Endothelial cell (in vitro differentiated cells): ENCODE measurements at places on chromosomes 7 and 10.

- H3K4me3 ChIP-seq = no peak overlapping the region
- no peaks in the 10 kb centered on the region for H3K36me3 ChIP-seq
- DNase-seq = no peak
- no peaks in the 10 kb centered on the region for H3K27me3 ChIP-seq
Measured at GRCh38 chr7:16007911-16008310, 321.4 kb upstream of the MEOX2 start.

DNA sequence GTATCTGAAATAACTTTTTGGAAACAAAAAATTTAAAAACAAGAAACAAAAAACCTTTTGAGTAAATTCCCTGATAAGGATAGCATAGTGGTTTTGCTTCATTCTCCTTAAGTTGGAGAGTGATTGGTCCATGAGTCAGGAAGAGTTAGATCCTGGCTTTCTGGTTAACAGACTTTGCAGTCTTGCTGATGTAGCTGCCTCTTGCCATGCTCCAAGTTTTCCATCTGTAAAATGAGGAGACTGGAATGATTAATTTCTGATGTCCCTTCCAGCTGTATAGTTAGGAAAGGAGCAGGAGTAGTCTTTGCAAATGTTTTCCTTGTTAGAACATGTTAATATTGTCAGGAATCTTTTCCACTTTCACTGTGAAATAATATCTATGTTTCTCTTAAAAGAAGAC is 266.6 kb downstream of the DNAJB9 start:
- no peaks in the 10 kb centered on the region for H3K27me3 ChIP-seq

DNA sequence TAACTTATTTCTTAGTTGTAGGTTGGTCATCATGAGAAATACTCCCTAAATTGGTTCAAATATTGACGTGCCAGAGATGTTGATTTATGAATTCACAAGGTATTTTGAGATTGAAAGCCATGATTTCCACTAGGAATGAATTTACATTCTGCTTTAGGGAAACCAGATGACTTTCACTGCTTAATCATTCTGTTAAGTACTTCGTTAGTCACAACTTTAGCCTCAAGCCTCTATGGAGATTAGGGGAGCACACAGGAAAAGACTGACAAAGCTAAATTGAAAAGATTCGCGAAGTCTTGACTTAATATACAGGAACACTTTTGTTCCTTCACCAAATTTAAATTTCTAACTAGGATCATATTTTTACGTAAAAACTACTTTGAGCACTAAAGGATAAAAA is 250.4 kb upstream of the CACNA2D1 start:
- no peaks in the 10 kb centered on the region for H3K36me3 ChIP-seq
- no peak overlapping the region for H3K27ac ChIP-seq
- peaks cover 4% of the 10 kb centered on the region for H3K27me3 ChIP-seq
- no peaks in the 10 kb centered on the region for H3K4me1 ChIP-seq

DNA sequence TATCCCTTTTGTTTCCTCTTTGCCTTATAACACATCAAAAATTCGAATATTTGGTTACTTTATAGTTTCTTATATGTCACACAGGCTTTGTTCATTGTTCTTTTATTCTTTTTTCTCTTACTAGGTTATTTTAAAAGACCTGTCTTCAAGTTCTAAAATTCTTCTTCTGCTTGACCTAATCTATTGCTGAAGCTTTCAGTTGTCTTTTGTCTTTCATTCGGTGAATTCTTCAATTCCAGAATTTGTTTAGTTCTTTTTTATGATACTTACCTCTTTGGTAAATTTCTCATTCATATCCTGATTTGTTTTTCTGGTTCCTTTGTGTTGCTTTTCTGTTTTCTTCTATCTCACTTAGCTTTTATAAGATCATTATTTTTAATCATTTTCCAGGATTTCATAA is 188.4 kb downstream of the ZEB1 start:
- peaks cover 16% of the 10 kb centered on the region for H3K4me1 ChIP-seq
- peak overlapping the region; percentile 72 for H3K4me3 ChIP-seq
- H3K27me3 ChIP-seq = peaks cover 10% of the 10 kb centered on the region
- H3K27ac ChIP-seq = no peak overlapping the region
- peaks cover 59% of the 10 kb centered on the region for H3K36me3 ChIP-seq

DNA sequence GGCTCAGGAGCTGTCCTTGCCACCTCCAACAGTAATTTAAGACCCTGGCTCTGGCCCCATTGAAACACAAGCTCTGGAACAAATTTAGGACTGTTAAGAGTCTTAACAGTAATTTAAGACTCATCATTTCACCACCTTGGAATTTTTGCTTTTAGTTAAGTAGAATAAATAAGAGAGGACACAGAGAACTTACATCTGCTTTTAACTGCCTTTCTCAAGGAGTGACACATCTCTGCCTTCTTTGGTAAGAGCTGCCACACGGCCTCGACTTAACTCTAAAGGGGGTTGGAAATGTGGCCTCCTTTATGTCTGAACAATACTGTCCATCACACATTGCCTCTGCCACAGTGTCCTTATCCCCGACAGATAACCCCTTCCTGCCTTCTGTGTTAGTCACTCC is 77.9 kb downstream of the HERPUD2 start:
- H3K27ac ChIP-seq = no peak overlapping the region
- DNase-seq = no peak
- no peaks in the 10 kb centered on the region for H3K36me3 ChIP-seq
- no peaks in the 10 kb centered on the region for H3K4me1 ChIP-seq

- no peaks in the 10 kb centered on the region for H3K4me1 ChIP-seq
- H3K4me3 ChIP-seq = no peak overlapping the region
- no peak overlapping the region for H3K27ac ChIP-seq
- no peak for DNase-seq
Measured at GRCh38 chr10:11280187-11280932, 262.7 kb downstream of the CELF2 start.

DNA sequence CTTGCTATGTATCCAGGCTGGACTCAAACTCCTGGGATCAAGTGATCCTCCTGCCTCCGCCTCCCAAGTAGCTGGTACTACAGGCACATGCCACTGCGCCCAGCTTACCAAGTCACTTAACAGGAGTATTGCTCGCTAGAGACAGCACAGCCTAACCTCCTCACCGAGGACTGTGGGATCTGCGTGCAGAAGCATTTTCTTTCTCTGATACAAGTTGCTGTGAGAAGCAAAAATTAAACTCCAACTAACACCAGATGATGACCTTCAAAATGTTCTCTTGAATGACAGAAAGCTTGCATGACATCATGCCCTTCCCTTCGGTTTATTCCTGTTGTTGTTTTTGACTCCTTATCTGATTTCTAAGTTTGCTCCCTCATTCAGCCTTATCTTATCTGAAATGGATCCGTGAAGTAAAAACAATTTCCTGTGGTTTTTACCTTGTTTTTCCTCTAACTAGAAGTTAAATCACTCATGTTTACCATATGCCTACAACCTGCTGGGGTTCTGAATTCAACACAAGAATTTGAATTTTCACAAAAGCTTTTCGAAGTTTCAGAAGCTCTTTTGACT is 94.4 kb upstream of the KIF5B start:
- no peaks in the 10 kb centered on the region for H3K27me3 ChIP-seq
- peak overlapping the region; percentile 72 for H3K27ac ChIP-seq
- no peak for DNase-seq

DNA sequence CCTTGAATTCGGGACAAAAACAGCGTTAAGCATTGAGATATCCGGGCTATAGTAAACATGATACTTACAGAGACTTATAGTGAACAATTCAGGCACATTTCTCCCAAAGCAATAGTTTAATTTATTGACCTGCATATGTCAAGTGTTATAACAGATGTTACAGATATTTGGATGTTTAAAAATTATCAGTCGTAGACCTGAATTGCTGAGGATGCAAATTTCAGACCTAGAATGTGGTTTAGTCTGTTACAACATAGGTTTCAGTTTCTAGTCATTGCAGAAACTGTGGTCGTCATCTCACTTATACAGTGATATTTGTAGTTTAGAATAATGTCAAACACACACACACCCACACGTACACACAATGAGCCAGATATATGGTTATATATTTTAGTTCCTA is 85.2 kb downstream of the VTI1A start:
- H3K27ac ChIP-seq = no peak overlapping the region
- H3K36me3 ChIP-seq = no peaks in the 10 kb centered on the region
- no peak for DNase-seq
- peaks cover 18% of the 10 kb centered on the region for H3K4me1 ChIP-seq
- no peaks in the 10 kb centered on the region for H3K27me3 ChIP-seq

GRCh38 chr7:22066522-22066921 is 120.8 kb upstream of the CDCA7L start:
- no peaks in the 10 kb centered on the region for H3K27me3 ChIP-seq
- no peak overlapping the region for H3K27ac ChIP-seq
- H3K36me3 ChIP-seq = no peaks in the 10 kb centered on the region
- no peak for DNase-seq
- H3K4me3 ChIP-seq = no peak overlapping the region

DNA sequence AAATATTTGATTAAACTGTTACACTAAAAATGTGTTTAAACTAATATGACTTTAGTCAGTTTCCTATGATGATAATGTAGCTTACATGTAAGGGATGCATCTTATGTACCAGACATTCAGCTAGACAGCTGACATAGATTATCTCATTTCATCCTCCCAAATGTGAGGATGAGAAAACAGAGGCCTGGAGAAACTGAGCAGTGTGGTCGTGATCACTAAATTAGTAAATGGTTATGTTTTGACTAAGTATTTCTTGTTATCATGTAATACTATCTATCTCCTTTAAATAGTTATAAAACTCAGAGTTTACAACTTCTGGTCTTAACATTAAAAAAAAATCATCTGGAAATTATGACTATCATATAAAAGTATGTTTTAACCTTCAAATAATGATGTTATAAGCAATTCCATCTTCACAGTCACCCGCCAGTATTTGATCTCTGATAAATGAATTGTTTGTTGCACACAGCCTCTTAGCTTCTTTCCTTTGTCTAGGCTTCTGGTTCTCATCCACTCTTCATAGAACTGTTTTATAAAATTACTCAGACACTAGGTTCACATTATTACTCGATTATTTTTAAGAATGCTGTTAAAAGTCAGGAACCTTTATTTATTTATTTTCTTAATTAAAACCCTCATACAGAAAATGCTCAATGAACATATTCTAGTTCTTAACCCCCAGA is 33.6 kb upstream of the HDAC9 start:
- H3K27ac ChIP-seq = no peak overlapping the region
- DNase-seq = no peak
- H3K27me3 ChIP-seq = no peaks in the 10 kb centered on the region

DNA sequence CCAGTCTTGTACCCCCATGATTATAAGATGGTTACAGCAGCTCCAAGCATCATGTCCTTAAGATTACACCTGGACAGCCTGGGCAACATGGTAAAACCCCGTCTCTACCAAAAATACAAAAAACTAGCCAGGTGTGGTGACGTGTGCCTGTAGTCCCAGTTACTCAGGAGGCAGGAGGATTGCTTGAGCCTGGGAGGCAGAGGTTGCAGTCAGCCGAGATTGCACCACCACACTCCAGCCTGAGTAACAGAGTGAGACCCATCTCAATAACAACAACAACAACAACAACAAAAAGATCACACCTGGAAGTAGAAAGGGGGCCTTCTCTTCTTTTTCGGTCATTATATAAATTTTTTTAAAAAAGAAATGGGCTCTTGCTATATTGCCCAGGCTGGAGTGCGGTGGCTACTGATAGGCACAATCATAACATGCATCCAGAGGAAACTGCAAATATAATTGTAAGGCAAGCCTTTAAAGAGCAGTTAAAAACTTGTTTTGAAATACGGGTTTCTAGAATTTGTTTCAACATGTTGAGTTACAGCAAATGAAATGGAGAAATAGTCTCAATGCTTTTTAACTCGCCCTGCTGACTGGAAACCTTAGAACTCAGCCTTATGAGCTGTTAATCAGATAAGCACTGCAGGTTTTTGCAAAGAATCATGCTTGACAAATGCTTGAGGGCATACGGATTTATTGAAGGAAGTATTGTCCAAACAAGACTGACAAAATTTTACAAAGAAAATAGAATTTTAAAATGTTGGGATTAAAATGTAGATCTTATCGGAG is 4.7 kb upstream of the ENTPD7 start:
- H3K36me3 ChIP-seq = peaks cover 8% of the 10 kb centered on the region
- no peak overlapping the region for H3K4me3 ChIP-seq
- peaks cover 8% of the 10 kb centered on the region for H3K4me1 ChIP-seq
- no peak for DNase-seq

- DNase-seq = no peak
- H3K27ac ChIP-seq = peak overlapping the region; percentile 30
- no peaks in the 10 kb centered on the region for H3K4me1 ChIP-seq
- no peak overlapping the region for H3K4me3 ChIP-seq
- H3K27me3 ChIP-seq = no peaks in the 10 kb centered on the region
Measured at GRCh38 chr10:46001187-46001756, 29.0 kb downstream of the TIMM23 start.

GRCh38 chr7:36338256-36338655 is 51.4 kb upstream of the ANLN start:
- H3K27me3 ChIP-seq = no peaks in the 10 kb centered on the region
- no peaks in the 10 kb centered on the region for H3K4me1 ChIP-seq
- H3K36me3 ChIP-seq = no peaks in the 10 kb centered on the region
- H3K4me3 ChIP-seq = no peak overlapping the region

DNA sequence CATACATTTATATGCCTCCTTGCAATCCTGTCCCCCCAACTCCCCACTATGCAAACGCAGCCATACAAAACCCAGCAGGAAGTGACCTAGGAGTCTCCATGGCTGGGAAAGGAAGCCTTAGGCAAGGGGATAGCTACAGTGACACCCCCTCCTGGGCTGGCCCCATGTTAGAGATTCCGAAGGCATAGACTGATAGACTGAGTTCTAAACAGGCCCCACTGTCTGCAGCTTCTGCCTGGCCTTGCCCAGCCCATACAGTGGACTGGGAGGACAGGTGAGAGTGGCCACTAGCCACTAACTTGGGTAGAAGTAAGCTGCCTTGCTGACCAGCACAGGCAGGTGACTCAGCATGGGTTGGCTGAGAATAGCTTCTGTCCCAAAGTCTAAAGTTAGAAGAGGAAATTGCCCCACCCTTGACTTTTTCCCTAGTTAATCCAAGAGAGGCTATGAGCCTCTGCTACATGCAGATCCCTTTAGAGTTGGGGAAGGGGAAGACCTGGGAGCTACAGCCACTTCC is 106.3 kb downstream of the C10orf105 start:
- no peak for DNase-seq
- H3K4me3 ChIP-seq = no peak overlapping the region
- H3K36me3 ChIP-seq = peaks cover 4% of the 10 kb centered on the region
- no peak overlapping the region for H3K27ac ChIP-seq
- no peaks in the 10 kb centered on the region for H3K4me1 ChIP-seq

DNA sequence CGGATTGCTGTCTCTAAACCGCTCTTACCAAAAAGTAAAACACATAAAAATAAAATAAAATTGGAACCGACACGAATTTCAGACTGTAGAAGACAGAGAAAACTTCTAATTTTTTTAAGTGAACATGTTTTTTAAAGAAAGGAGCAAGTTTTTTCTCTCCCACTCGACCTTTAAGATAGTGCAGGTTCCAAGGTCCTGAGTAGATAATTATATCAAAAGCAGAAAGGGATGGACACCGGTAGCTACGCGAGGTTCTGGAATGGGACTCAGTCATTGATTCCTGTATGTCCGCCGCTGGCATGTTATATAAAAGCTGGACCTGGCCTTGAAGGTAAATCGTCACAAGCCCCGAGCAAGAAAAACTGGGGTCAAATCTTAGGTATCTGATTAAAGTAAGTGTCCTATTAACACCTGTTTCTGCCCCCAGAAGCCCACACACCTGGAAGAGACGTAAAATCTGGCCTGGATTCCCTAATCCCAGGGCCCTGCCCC is 462 bp upstream of the CISD1 start:
- peaks cover 17% of the 10 kb centered on the region for H3K4me1 ChIP-seq
- no peaks in the 10 kb centered on the region for H3K36me3 ChIP-seq
- peak overlapping the region; percentile 74 for H3K27ac ChIP-seq
- peak overlapping the region; percentile 96 for H3K4me3 ChIP-seq
- DNase-seq = no peak
- peaks cover 8% of the 10 kb centered on the region for H3K27me3 ChIP-seq
